ENCODE measurements at places on chromosomes 12 and 14.

- DNase-seq: no peak
Measured at GRCh38 chr14:59294662-59294992, 106.2 kb downstream of the DAAM1 start.

GRCh38 chr12:32016680-32017482 is 57.7 kb downstream of the RESF1 start:
- no peak for DNase-seq

DNA sequence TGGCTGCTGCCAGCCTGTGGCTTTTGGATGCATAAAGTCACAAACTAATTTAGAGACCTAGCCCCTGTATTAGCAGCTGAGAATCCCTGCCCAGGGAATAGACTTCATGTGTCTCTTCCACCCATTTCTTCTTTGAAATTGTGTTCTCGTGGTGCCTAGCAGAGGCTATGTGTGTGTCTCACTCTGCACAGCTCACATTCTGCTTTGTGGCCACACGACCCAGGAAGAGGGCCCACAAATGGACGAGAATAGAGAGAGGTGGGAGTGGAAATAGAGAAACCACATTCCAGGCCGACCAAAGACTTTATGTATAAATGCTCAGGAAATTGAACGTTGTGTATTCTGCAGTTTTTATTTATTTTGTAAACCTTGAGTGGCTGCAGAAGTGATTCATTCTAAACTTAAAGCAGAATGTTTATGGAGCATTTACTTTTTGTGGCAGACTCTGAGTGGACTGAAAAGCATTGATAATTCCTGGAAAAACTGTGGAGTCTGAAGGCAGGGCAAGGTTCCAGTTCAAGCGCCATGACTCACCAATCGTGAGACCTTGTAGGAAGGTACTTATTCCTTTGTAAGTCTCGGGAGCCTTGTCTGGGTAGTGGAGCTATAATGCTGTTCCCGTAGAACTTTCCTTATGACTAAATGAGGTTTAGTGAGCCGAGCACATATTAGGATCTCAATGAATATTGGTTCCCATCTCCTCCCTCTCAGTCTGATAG is 9.1 kb downstream of the B4GALNT3 start:
- no peak for DNase-seq

DNA sequence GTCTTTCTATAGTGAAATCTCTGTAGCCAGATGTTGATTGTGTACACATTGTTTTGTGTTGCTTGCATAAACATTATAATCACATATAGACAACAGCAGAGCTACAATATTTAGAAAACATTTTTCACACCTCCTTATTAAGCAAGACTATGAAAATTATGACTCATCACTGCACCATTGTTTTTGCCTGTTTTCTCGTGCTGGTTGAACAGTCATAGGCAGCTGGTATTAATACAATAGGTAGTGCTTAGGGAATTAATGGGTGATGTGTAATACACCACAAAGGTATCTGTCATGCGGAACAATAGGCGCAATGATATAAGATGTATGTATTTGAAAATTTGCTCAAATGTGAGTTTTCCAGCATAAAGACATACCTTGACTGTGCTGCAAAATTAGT is 449.3 kb downstream of the FOXG1 start:
- DNase-seq: no peak

DNA sequence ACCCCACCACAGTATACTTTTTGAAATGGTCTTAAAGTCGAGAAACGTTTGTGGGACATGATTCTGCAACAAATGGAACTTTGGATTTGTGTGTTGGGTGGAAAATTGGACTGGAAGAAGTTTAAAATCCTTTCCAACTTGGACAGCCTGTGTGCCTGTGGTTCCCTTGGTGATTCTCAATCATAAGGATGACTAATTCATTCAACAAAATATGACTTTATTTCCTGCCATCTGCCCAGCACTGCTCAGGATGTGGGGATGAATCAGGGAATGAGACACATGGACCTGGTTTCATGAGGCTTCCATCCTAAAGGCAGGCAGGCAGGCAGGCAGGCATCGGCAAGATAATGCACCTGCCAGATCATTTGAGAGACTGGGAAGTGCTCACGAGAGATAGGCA is 57.3 kb upstream of the TMEM132D start:
- no peak for DNase-seq

GRCh38 chr12:23855813-23856212 is 93.7 kb downstream of the SOX5 start:
- DNase-seq: no peak

GRCh38 chr14:85528080-85528896 is 1.7 kb upstream of the FLRT2 start:
- no peak for DNase-seq

- DNase-seq: no peak
Measured at GRCh38 chr14:36344211-36344610, 23.8 kb upstream of the MBIP start.

DNA sequence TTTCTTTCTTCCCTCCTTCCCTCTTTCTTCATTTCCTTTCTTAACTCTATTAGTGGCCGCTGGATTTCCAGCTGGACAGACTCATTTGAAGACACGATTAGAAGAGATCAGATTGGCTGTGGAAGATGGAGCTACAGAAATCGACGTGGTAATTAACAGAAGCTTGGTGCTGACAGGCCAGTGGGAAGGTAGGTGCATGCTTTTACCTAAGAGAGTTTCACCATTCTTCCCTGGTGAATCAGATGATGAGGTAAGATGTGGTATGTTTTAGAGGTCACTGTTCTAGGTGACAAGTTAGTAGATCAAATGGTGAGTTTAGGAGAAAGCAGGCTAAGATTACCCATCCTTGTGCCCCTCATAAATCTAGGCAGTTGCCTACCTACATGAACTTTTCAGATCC is 51.6 kb downstream of the DERA start:
- no peak for DNase-seq

- DNase-seq: no peak
Measured at GRCh38 chr14:24054646-24055045, 2.8 kb downstream of the CARMIL3 start.

DNA sequence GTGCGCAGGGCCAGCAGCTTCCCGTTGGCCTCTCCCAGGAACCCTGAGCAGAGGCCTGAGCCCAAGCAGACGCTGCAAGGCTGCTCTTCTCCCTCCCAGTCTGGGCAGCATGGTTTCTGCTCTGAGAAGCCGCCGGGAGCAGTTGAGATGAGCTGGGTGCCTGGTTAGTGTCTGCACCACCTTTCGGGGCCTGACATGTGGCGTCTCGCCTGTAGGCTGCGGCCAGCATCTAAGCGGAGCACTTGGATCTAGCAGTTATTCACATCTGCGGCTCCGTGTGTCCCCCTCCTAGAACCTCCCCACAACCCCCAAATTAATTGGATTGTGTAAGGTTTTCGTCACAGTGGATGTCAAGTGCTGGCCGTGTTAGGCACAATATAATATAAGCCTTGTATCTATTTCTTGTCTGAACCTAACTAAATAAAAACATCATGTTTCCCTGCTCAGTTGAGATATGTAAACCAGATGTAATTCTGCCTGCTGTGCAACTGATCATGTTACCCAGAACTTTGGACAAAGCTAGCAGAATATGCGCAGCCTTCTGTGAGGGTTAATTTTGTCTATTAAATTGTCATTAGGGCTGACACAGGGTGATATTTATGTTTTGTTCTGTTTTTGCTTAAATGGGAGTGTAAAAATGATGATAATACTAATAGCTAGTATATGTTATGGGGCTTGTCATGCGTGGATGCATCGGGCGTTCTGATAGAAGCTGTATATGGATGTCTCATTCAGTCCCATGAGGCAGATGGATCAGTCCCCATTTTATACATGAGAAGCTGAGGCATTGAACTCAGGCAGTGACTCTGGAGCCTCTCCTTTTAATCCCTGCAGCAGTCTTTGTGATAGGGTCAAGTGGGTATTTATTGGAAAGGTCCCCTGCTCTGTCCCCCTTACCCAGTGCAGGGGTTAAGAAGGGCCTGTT is 45.8 kb downstream of the ELK3 start:
- DNase-seq: no peak

DNA sequence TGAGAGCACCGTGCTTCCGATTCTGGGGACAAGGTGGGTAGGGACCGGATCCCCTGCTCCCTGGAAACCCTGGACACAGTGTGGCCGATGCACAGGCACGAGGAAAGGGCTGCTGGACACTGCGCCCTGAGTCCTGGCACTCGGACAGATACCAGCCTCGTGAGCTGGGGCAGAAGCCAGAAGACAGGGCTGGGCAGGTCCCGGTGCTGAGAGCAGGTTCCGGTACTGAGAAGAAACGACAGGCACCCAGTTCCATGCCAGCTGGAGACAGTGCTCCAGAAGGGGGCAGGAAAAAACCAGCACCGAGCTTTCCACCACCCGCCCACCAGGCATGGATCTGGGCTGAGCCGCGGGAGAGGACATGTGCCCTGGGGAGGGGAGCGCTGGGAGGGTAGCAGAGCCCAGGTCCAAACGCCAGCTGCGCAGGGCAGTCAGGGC is 6.5 kb downstream of the XRCC3 start:
- DNase-seq: no peak

- no peak for DNase-seq
Measured at GRCh38 chr12:115956659-115957058, 320.8 kb downstream of the MED13L start.

DNA sequence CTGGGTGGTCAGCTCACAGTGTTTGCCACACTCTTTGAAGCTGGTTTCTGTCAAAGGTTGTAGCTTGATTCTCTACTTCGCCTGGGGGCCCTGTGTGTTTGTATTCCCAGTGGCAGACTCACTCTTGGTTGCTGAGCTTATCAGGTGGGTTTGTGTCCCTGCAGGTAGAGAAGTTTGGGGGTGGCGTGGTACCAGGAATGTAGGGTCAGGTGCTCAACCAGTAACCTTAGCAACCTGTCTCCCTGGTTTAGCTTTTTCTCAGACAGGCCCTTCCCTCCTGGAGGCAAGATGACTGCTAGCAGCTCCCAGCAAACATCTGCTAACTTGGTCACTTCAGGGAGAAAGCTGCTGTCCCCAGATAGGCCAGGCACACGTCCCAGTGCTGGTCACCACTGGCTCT is 352.2 kb downstream of the AACS start:
- DNase-seq: no peak

- DNase-seq: no peak
Measured at GRCh38 chr12:47650469-47650868, 55.4 kb downstream of the RPAP3 start.

GRCh38 chr12:129241852-129242251 is 388.6 kb downstream of the GLT1D1 start:
- DNase-seq: no peak

DNA sequence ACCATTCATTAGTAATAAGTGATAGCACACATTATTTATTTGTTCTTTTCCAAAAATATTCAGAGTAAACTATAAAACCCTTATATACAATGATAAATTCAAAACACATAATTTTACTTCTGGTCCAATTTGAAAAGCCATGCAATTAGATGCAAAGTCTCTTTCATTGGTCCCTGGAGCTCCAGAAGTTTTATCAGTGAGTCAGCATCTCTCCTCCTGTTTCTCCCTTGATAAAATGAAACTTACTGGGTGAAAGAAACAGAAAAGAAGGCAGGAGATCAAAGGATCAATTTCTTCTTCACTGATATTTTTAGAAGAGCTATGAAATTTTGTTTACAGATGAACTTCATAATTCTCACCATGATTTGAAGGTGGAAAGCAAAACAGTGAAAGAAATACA is 47.5 kb downstream of the IFNG start:
- no peak for DNase-seq

GRCh38 chr12:32617534-32617933 is 61.6 kb upstream of the DNM1L start:
- DNase-seq: no peak
